Fibroblast of the aortic adventitia (primary cell): ENCODE measurements at places on chromosomes 16 and 17. TPM values are rescaled to one million over a fixed set of nuclear protein-coding genes. Genes with fewer than 3 reads are reported as not detected.

POLDIP2 gene
- total RNA-seq: 22.9 and 66.6 TPM in 2 replicates

- peak; percentile 96 for DNase-seq
Observed at GRCh38 chr16:86951831-86952598, 365.2 kb downstream of the C16orf95 start.

HSPB9 gene
- total RNA-seq: not detected in 2 replicates

DNA sequence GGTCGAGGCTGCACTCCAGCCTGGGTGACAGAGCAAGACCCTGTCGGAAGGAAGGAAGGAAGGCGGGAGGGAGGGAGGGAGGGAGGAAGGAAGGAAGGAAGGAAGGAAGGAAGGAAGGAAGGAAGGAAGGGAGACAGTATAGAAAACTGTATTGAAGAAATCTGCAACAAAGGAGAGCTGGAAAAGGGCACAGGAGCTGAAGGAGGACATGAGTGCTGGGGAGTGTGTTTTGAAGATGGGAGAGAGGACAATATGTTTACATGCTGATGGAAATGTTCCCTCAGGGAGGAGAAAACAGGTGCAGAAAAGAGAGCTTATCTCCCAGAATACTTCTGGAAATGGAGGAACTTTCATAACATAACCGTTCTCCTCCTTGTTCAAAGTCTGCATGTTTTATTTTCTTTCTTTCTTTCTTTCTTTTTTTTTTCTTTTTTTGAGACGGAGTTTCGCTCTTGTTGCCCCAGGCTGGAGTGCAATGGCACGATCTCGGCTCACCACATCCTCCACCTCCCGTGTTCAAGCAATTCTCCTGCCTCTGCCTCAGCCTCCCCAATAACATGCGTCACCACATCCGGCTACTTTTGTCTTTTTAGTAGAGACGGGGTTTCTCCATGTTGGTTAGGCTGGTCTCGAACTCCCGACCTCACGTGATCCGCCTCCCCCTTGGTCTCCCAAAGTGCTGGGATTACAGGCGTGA, 2.7 kb upstream of the HAP1 start:
- DNase-seq: no peak

GRCh38 chr17:72134608-72135394, 14.0 kb downstream of the SOX9 start:
- peak; percentile 75 for DNase-seq

DNA sequence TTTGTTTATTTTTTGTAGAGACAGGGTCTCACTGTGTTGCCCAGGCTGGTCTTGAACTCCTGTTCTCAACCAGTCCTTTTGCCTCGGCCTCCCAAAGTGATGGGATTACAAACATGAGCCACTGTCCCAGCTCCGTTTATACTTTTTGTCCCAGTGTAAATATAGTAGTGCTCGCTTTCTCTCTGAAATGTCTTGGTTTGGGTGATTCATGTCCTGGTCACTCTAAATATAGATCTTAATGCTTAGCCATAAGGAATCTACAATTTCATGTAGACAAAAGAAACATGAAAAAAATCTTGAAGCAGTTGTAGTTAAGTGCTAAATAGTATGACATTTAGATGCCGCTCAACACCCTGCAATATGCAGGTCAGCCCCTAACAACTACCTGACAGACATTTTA, 126.9 kb downstream of the KATNIP start:
- DNase-seq: peak; percentile 44
